NCI-H1417 treated with DMSO at 0.1 percent for 48 hours (cell line): ENCODE measurements at places on chromosomes 1 and 21.

GRCh38 chr1:72105201-72105600, 177.1 kb downstream of the NEGR1 start:
- no peak for DNase-seq

GRCh38 chr1:17494114-17494729, 45.3 kb upstream of the ARHGEF10L start:
- no peak for DNase-seq

DNA sequence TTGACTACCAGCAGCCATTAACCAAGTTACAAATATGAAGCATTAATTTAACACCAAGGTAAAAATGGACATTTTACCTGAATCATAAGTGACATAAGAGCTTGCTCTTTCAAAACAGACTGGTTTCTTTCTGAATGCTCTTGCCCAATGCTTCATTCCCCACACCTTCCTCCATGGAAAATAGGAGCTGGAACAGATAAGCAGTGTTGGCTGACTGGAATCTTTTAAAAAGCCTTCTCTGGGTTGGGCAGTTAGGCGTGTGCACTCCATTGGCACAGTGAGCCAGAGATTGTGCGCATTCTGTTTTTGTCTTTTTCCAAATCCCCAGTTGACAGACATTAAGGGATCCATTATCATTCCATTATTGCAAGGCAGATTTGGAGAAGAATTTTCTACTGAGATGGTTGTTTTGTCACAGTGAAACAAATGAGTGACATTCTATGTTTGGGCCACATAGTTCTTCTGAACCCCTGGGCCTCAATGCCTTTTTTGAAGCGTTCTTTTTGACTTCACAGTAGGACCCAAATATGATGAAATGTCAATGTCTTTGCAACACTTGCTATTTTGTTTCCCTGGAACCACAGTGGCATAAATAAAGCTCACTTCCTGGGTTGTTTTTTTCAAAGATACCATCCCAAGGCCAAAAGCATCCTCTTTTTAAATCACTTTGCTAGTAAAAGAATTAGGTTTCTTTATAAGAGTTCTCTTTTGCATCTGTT, 32.3 kb downstream of the LRRC8B start:
- no peak for DNase-seq

- DNase-seq = no peak
Measured at GRCh38 chr1:1752636-1753606, 25.3 kb downstream of the NADK start.

- DNase-seq = no peak
Measured at GRCh38 chr1:237910834-237911233, 20.1 kb upstream of the ZP4 start.
